Activated gamma-delta T cell treated with Interleukin-2 at 50 U/mL for 16 hours (primary cell): ENCODE measurements at places on chromosomes 16 and 17.

- no peak for DNase-seq
Measured at GRCh38 chr17:64004903-64005733, 7.0 kb downstream of the PRR29 start.

- no peak for DNase-seq
Measured at GRCh38 chr16:85270374-85270773, 158.1 kb upstream of the CIBAR2 start.

GRCh38 chr16:17544785-17545184 lies 74.0 kb upstream of the XYLT1 start:
- DNase-seq: peak; percentile 4

DNA sequence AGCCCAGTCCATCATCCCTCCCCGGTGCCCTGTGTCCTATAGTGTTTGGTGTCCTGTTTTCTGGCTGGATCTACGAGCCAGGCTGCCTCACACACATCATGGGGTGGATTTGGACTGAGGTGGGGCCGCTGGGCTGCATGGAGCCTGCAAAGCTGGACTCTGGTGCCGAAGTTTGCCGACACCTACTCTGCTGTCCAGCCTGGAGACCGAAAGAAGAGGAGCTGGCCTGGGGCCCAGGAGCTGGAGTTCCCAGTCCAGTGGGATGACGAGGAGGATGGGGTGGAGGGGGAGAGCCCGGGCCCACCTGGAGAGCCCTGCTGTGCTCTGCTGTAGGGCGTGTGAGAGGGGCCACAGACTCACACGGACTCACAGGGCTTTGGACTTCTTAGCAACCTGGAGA lies 40.3 kb upstream of the ENPP7 start:
- no peak for DNase-seq

DNA sequence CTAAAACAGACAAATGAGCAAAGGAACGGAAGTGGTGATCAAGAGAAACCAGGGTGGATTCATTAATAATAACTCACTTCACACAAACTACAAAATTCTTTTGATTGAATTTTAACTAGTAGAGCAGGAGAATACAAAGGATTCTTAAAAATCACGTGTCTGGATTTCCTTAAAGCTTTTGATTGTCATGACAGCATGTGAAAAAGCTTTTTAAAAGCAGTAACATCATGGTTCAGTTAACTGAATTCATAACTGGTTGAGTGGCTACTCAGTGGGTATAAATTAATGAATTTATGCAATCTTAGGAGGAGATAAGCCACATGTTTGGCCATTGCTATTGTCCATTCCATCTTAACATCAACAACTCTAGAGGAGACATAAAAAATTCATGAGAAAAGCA lies 333.2 kb downstream of the SLC39A11 start:
- no peak for DNase-seq

DNA sequence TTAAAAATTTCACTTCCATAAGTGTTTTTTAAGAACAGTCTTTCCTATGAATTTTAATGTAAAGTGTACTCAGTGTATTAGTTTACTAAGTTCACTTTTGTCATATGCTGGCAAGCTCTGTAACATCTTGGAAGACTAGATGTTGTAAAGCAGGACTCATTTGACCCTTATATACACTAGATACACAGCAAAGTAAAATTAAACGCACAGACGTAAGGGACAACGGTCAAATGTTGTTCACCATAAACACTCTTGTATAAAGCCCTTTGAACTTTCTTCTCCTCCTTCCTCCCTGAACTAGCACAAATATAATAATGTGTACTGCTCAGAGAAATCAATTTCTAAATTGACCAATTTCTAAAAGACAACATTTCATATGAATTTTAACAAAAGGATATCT lies 7.0 kb upstream of the GOT2 start:
- DNase-seq: no peak

- no peak for DNase-seq
Measured at GRCh38 chr16:53936529-53936928, 232.6 kb downstream of the FTO start.

DNA sequence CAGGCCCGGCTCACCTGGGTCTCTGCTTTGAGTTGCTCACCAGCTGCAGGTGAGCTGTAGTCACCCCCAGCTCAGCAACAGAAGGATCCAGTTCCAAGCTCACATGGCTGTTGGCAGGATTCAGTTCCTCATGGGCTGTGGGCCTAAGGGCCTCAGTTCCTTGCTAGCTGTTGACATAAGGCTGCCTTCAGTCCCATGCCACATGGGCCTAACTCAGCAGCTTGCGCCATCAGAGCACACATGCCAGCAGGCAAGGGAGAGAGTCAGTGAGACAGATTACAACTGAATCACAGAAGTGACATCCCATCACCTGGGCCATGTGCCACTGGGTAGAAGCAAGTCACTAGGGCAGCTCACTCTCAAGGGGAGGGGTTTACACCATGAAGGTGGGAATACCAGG lies 24.7 kb downstream of the PSMD7 start:
- DNase-seq: no peak

DNA sequence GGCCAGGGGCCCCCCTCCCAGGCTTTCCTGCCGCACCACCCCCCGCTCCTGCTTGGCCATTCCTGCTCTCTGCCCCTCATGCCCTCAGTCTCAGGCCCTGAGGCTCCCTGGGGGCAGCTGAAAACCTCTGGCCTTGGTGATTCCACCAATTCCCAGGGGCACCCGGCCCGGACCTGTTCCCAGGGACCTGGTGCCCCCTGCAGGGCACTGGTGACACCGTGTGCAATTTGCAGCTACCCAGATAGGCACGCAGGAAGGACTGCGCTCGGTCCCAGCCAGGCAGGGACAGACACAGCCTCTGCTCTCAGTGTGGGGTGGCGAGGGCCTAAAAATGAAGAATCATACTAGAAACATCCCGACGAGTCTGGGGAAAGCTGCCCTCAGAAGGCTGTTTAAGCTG lies 13.4 kb downstream of the WFDC1 start:
- no peak for DNase-seq

GRCh38 chr16:87757841-87758426 lies 7.9 kb downstream of the KLHDC4 start:
- no peak for DNase-seq

DNA sequence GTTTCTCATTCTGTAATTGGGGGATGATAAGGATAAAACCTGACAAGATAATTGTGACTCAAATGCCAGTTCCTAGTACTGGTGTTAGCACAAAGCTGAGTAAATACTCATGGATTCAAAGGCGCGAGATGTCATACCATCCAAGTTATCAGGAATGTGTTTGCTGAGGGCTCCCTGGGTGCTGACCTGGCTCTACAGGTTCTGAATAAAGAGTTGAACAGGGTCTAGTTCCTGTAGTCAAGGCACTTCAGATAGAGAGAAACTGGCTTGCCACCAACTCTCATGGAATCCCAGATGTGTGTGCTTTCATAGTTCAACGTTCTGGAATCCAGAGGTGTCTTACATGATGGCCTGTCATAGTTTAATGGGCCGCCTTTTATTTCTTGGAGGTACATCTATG lies 141.6 kb downstream of the PRKCA start:
- DNase-seq: no peak

- DNase-seq: no peak
Measured at GRCh38 chr17:73899839-73900238, 255.6 kb upstream of the SDK2 start.
